H4 (cell line): ENCODE measurements at places on chromosomes 2 and 18. TPM values are rescaled to one million over a fixed set of nuclear protein-coding genes. Genes with fewer than 3 reads are reported as not detected.

The PSMD14 gene
- total RNA-seq, result 177 and 187 TPM in 2 replicates

The ASB1 gene
- 27.1 and 33.0 TPM in 2 replicates for total RNA-seq

The NR4A2 gene
- total RNA-seq, result 0.70 TPM in 1 of 2 replicates, not detected in the other

The UGT1A10 gene
- total RNA-seq, result not detected in 2 replicates

The MORN2 gene
- 37.9 and 48.7 TPM in 2 replicates for total RNA-seq

The POMC gene
- total RNA-seq, result not detected in 2 replicates

The HOXD10 gene
- not detected in 2 replicates for total RNA-seq

The SERPINB3 gene
- total RNA-seq, result not detected in 2 replicates

The TRPM8 gene
- total RNA-seq, result 1.3 and 7.6 TPM in 2 replicates

The IL18RAP gene
- 0.06 TPM in 1 of 2 replicates, not detected in the other for total RNA-seq

The STARD6 gene
- not detected in 2 replicates for total RNA-seq

The C2orf15 gene
- total RNA-seq, result 0.37 and 3.8 TPM in 2 replicates

The SIX3 gene
- total RNA-seq, result not detected in 2 replicates

The ERICH2 gene
- total RNA-seq, result 0.68 and 1.1 TPM in 2 replicates

The VIT gene
- total RNA-seq, result 2.4 and 3.6 TPM in 2 replicates

The DCDC2C gene
- not detected in 2 replicates for total RNA-seq

The RIOK3 gene
- 25.6 and 34.9 TPM in 2 replicates for total RNA-seq

The C2orf78 gene
- 0.31 and 0.45 TPM in 2 replicates for total RNA-seq

The ERFE gene
- 4.3 and 6.2 TPM in 2 replicates for total RNA-seq

The CCDC74B gene
- 13.7 and 49.5 TPM in 2 replicates for total RNA-seq

The CCDC148 gene
- total RNA-seq, result 0.52 and 1.5 TPM in 2 replicates

The TCF23 gene
- not detected in 2 replicates for total RNA-seq

The CHRNG gene
- total RNA-seq, result not detected in 2 replicates

The CROCC2 gene
- not detected in 2 replicates for total RNA-seq

The UGT1A8 gene
- total RNA-seq, result not detected in 2 replicates

The MTX2 gene
- 31.7 and 55.3 TPM in 2 replicates for total RNA-seq

The PTPRM gene
- total RNA-seq, result 17.6 and 37.3 TPM in 2 replicates

The TPO gene
- not detected in 2 replicates for total RNA-seq

The CDH20 gene
- total RNA-seq, result 0.08 TPM in 1 of 2 replicates, not detected in the other

The ANKRD62 gene
- total RNA-seq, result not detected in 2 replicates

The PCGF1 gene
- 17.0 and 25.7 TPM in 2 replicates for total RNA-seq

The BMP10 gene
- not detected in 2 replicates for total RNA-seq
